GM23248 (cell line): ENCODE measurements at places on chromosomes 1 and 21.

DNA sequence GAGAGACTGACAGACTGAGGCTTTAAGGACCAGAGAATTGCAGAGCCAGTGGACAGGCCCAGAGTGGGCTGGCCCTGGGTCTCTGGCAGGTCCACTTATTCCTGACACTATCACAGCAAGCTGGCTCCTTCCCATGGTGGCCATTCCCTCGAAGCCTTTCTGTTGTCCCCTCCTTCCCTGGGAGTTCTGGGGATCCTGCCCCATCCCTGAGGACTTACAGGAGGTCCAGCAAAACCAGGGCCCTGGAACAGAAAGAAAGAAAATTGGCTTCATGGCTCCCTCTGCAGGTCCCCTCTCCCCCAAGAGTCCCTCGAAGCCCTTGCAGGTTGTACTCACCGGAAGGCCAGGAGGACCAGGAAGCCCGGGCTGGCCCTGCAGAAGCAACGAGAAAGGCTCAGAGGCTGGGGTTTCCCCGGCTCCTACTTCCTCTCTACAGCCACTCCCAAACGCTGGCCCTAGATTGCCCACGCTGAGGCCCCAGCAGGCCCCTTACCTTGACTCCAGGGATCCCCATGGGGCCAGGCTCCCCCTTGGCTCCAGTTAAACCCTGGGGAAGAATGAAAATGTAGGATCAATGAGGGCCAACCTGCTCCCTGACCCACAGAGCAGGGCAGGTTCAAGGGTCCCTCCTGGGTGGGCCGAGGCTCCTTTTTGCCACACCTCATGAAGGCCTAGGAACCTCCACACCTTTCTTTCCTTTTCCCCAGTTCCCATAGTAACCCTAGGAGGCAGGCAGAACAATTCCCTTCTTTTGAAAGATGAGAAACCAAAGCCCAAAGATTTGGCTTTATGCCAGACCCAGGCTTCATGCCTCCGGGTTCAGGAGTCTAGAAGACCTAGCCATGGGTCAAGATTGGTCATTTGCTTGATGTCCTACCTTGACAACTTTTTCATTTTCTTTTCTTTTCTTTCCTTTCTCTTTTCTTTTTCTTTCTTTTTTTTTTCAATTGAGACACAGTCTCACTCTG, 4.6 kb downstream of the COL9A2 start:
- DNase-seq = no peak

DNA sequence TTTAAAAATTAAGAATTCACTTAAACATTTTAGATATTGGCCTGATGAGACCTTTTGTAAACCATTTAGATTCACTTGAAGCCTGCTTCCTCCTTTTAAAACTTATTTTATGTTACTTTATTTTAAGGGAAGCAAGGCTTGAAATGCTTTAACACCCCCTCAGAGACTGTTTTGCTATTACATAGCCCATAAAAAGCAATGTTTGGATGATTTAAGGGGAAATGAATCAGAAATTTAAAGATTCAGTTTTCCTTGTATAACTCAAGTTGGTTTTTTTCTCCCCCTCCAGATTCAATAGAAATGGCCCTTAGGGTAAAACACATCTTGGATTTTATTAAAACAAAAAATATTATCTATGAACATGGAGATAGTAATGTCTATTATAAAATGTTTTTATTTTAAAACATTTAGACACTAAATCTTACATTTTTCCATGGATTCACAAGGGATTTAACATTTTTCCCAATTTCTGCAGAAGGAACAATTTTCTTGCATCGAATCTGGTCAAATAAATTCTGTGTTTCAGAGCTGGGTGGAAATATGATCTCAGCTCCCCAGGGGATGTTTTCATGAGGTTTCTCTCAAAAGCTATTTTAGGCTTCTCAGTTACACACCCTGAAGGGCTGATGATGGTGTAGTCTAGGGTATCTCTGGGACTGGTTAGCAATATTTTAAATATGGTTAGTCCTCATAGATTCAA, 69.3 kb upstream of the WARS2 start:
- DNase-seq = peak; percentile 40

GRCh38 chr1:220746851-220747250, 1.3 kb upstream of the MTARC2 start:
- DNase-seq = no peak

DNA sequence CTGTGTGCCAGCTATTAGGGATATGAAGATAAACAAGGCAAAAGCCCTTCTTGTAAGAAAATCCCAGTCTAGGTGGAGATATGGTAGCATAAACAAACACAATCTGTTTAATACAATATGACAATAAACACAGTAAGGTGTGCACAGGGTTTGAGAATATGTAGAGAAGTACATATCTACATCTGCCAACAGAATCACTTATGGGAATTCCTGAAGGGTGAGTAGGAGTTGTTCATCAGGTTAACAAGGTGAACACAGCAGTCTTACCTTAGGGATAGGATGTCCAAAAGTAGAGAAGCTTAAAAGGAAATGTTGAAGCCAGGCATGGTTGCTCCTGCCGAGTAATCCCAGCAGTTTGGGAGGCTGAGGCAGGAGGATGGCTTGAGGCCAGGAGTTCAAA, 57.7 kb upstream of the LRRC7 start:
- no peak for DNase-seq

GRCh38 chr1:68516066-68516465, 19.2 kb upstream of the DEPDC1 start:
- DNase-seq = peak; percentile 13
